Stimulated activated CD4-positive, alpha-beta T cell treated with anti-CD3 and anti-CD28 coated beads, Interleukin-1b, Interleukin-23, amount 100 ng/mL, for 1 hour (primary cell): ENCODE measurements at places on chromosomes 12 and 14.

- no peak for DNase-seq
Measured at GRCh38 chr12:113347107-113347506, 11.3 kb upstream of the PLBD2 start.

DNA sequence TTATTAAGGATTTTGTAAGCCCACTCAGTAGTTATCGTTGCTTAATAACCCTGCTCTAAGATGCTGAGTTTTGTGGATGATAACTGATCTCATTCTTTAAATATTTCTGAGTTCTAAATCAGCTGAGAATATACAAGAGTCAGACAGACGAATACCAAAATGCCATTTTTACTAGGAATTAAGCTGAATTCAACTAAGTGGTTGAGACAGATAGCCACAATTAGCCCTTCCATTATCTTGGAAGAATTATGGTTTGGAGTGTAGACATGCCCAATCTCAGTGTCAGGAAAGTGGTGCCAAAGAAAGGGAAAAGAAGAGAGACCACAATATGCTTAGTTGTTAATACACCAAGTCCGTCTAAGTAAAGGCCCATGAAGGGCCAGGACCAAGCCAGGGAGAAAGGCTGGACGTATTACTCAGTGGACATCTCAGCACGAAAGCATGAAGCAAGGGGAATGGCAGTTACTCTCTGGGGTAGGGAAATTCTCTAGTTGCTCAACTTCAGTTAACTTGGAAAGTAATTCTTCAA is 58.6 kb downstream of the KCNA5 start:
- no peak for DNase-seq

DNA sequence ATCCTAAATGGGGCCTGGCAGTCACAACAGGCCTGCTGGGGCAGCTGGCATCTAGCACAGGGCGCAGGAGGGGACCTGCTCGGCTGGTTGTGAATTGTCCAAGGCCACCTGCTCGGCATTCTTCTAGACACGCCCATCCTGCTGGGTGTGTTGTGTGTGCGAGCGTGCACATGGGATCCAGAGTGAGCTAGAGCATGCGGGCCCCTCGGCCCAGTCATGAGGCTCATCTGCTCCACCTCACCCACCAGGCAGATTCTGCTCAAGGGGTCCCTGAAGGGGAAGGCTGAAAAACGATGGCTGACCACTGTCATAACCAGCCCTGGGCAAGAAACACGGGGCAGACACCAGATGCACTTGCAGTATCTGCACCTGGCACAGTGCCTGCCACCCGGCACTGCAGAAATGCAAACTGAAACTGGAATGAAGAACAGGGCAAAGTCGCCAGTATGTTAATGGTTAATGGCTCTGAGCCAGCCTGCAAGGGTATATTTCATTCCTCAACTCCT is 31.8 kb downstream of the MAX start:
- no peak for DNase-seq

GRCh38 chr12:43501703-43502102 is 50.3 kb downstream of the ADAMTS20 start:
- no peak for DNase-seq

DNA sequence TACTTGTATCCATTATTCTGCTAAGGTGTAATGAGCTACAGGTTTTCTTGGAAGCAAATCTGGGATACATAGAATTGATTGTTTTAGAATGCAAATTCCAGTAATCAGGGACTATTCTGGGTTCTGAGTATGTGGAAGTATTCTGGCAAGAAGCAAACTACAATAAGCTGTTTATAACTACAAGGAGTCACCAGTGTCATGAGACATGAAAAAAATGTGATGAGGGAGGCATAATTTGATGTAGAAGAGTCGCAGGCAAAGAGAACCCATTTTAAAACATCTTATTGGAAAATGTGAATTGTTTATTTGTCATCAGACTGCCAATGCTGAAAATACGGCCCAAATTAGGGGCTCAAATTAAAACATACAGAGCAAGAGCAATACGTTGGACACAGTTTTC is 321.8 kb upstream of the E2F7 start:
- no peak for DNase-seq

GRCh38 chr12:98686603-98687002 is 41.5 kb downstream of the APAF1 start:
- no peak for DNase-seq

GRCh38 chr12:123393747-123394146 is 9.8 kb downstream of the KMT5A start:
- no peak for DNase-seq

DNA sequence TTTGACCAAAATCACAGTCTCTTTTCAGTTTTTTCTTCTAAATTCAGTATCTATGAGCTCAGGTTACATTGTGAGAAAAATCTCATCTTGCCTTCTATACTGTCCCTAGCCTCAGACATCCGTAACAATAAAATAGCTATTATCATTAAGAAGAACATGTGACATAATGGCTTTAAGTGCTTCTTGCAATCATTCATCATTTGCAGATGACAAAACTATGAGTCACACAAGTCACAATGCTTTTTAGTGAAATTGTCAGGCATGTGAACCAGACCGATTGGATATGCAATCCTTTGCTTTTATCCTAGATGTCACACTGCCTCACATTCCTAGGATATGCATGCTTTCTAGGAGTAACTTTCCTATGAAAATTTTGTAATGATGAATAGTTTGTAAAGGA is 313.1 kb downstream of the SLC6A15 start:
- DNase-seq = no peak

GRCh38 chr14:63478437-63478852 is 64.7 kb downstream of the PPP2R5E start:
- DNase-seq = no peak

- DNase-seq = no peak
Measured at GRCh38 chr12:75579552-75579951, 68.1 kb upstream of the KRR1 start.

- DNase-seq = no peak
Measured at GRCh38 chr14:48936362-48936761, 649.8 kb downstream of the RPS29 start.

- DNase-seq = no peak
Measured at GRCh38 chr12:57031138-57031725, 14.9 kb upstream of the TAC3 start.

DNA sequence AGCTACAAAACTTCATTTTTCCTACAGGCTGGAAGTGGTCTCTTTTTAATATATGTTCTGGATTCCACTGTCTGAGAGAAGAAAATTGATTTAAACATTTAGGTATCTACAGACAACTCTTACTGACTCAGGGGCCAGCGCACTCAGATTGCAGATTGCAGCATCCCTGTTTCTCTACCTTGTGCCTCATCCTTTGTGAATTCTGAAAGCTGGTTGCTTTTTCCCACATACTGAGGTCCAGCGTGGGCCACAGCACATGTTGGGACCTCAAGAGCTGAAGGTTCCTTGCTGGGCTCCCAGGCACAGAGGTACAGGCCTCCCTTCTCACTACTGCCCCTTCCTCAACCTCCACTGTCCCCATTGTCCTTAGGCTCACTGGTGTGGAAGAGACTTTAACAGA is 101.7 kb upstream of the CCDC175 start:
- no peak for DNase-seq

GRCh38 chr12:124388679-124389137 is 93.8 kb downstream of the RFLNA start:
- DNase-seq = no peak

GRCh38 chr14:68254669-68255527 is 435.3 kb downstream of the RAD51B start:
- DNase-seq = no peak

DNA sequence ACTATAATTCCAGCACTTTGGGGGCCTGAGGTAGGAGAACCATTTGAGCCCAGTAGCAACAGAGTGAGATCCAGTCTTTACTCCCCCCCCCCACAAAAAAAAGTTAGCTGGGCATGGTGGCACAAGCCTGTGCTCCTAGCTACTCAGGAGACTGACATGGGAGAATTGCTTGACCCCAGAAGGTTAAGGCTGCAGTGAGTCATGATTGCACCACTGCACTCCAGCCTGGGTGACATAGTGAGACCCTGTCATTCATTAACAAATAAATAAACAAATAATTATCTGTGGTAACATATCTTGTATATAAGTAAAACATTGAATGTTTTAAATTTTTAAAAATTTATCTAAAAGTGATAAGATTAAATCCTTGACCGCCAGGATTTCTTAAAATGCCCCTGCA is 4.8 kb downstream of the ENTPD5 start:
- no peak for DNase-seq

- peak; percentile 20 for DNase-seq
Measured at GRCh38 chr14:89365061-89365801, 51.8 kb downstream of the FOXN3 start.

GRCh38 chr12:116465856-116466255 is 93.3 kb upstream of the MAP1LC3B2 start:
- no peak for DNase-seq

- DNase-seq = no peak
Measured at GRCh38 chr12:53657041-53657440, 18.8 kb downstream of the ATP5MC2 start.

GRCh38 chr12:112823582-112824149 is 32.1 kb downstream of the RPH3A start:
- DNase-seq = no peak

GRCh38 chr12:123571343-123571813 is 13.0 kb upstream of the TMED2 start:
- no peak for DNase-seq

- no peak for DNase-seq
Measured at GRCh38 chr14:74302152-74302628, 544 bp downstream of the ABCD4 start.

DNA sequence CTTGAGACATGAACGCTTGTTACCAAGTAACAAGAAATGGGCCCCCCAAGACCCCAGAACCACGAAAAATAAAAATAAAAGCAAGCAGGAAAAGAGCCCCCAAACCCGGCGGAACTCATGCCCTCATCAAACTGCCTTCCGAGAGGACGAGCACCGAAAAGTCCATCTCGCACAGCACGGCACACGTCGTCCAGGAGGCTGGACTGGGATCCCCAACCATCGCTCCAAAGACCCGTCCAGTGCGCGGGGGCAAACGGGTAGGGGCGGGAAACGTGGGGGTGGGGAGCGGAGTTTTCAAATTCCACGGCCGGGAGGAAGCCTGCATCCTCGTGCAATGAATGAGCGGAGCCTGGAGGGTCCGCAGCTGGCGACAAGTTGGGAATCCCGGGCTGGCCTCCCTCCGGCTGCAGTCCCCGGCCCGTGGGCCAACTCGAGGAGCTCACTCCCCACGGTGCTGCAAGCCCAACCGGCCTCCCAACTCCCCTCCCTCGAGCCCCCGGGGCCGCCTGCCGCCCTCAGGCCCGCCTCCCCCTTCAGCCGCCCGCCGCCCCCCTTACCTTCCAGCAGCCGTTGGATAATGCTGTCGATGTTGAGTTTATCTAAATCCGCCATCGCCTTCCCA is 484 bp downstream of the PPP1CC start:
- DNase-seq = no peak

- no peak for DNase-seq
Measured at GRCh38 chr12:13915096-13915495, 66.3 kb downstream of the GRIN2B start.

GRCh38 chr14:95293449-95293848 is 26.3 kb downstream of the CLMN start:
- no peak for DNase-seq

- DNase-seq = no peak
Measured at GRCh38 chr12:127496255-127496654, 770.7 kb upstream of the TMEM132C start.

GRCh38 chr12:114013575-114014345 is 47.6 kb upstream of the RBM19 start:
- no peak for DNase-seq

DNA sequence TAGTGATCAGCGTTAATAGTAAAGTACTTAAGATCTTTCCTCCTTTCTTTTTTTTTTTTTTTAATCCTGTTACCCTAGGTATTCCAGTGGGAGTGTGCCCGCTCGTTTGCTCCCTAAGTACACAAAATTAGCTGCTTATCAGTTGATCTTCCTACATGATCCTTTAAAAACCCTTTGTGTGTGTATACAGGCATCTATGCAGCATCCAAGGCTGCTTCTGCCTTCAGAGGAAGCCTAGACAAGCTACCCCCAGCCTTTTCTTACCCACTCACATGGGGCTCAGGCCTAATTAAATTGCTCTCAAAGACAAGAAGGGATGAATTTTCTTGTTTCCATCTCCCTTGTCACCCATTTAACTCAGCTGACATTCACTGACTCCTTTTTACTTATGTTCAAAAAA is 343.4 kb upstream of the LMO3 start:
- DNase-seq = no peak

DNA sequence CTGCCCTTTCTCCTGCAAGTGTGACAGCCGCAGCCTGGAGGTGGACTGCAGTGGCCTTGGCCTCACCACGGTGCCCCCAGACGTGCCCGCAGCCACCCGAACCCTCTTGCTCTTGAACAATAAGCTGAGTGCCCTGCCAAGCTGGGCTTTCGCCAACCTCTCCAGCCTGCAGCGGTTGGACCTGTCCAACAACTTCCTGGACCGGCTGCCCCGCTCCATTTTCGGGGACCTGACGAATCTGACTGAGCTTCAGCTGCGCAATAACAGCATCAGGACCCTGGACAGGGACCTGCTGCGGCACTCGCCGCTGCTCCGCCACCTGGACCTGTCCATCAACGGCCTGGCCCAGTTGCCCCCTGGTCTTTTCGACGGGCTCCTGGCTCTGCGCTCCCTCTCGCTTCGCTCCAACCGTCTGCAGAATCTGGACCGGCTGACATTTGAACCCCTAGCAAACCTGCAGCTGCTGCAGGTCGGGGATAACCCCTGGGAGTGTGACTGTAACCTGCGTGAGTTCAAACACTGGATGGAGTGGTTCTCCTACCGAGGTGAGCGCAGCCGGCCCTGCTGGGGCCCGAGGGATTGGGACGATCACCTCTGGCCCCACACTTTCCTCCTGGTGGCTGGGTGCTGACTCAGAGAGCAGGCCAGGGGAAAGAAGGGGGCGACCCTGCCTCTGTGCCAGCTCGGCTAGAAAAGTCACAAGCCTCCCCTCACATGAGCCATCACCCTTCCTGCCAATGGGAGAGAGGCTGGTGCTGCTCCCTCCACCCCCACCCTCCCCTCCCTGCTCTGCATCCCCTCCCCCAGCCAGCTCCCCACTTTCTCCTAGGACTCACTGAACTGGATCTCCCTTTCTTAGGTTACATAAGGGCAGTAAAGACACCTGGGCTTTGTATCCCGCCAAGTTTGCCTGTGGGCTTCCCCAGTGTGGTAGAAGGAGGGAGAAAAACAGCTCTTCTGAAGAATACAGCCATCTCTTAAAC is 10.9 kb downstream of the LRTM2 start:
- no peak for DNase-seq

DNA sequence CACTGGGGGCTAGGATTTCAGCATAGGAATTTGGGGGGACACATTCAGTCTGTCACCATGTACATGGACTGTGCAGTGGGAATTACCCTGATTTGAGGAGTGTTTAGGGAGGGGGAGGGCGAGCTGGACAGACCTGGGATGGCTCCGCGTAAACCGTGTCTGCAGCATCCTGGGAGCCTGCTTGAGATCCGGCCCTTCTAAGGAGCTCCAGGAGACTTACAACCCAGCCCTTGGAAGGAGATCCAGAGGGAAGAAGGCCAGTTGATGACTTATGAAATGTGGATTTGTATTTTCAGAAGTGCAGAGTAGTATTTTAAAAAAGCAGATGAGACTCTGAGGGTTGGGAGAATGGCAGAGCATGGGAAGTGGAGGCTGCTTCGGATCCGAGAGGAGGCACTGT is 153.2 kb downstream of the CACNA1C start:
- no peak for DNase-seq
